ENCODE measurements at places on chromosomes 4 and X. TPM values are rescaled to one million over a fixed set of nuclear protein-coding genes. Genes with fewer than 3 reads are reported as not detected.

The ANK2 gene
- 4.1 TPM for total RNA-seq

The CACNA1F gene
- not detected for total RNA-seq

The HTRA3 gene
- 74.5 TPM for total RNA-seq

The CLIC2 gene
- 4.0 TPM for total RNA-seq

DNA sequence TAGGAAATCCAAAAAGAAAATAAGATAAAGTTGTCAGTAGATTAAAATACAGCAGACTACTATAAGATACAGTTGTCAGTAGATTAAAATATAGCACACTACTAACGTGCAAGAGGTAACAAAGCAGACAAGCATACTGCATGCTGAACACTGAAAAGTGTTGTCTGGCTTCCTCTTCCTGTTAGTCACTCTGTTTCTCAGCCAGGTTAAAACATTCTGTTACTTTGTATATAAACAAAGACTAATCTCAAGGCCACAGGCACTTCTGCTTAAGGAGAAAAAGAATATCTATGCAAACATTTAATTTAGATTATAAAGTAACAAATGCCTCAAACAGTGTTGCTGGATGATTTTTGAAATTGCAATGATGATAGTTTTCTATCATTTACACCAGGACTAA, 41.0 kb upstream of the SCD5 start:
- no peak for DNase-seq

GRCh38 chr4:36313301-36313700, 31.9 kb downstream of the DTHD1 start:
- DNase-seq, result no peak

The LRCH2 gene
- total RNA-seq, result 2.7 TPM

DNA sequence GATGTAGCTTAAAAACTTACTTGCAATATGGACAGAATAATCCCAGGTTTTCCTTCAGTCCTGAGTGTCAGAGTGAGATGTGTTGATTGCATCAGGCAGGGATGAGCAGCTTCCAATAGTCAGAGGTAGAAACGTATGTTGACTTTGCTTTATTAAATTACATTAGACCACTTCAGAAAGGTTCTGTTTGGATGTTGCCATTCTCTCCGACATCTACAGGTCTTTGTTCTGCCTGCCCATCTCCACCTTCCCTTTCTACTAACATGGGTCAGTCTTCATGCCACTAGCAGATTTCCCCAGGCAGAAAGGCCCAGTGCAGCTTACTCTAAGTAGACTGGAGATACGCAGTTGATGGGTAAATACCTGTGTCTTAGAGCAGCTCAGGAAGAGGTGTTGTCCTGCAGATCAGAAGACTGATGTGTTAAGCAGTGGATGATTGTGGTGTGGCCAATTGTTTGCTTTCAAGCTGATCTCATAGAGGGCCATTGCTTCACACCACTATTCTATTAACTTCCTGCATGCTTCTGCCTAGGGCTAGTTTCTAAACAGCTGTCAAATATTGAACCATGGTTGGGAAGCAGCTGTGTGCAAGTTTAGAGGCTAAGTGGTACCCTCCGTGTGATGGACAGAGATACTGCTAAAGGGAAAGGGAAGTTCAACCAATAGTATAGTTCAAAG, 1.8 kb downstream of the FRMPD4 start:
- DNase-seq, result no peak

GRCh38 chr4:44738615-44739014, 12.3 kb upstream of the GNPDA2 start:
- no peak for DNase-seq

GRCh38 chrX:35380808-35381700, 417.1 kb upstream of the MAGEB16 start:
- DNase-seq, result no peak

DNA sequence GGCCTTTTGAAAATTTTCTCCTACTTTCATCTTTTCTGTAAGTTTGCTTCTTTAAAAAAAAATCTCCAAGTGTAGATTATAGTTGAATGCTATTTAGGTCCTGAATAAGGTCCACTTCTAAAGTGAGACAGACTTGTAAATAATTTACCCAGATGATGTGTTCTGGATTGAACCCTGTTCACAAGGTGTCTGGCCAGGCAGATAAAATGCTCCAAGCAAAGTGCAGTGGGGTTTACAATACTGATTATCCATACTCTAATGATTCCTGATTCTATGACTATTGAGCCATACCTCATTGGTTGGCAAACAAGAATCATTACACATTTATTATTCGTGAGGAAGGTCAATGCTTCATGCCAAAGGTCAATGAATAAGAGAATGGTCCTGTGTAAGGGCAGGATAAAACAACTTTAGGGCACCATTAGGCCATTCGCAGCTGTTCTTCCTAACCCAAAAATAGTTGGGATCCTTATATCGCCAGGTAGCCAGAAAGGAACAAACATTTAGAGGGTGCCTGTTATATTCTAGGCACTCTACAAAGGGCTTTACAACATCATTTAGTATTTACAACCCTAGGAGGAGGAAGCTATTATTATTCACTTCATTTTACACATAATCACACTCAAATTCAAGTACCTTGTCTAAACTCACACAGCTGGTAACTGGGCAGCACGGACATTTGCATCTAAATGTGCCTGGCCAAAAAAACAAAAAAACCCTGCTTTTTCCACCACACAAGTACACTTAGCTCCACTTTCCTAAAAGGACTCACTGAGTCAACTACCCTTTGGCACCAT, 18.6 kb upstream of the SAT1 start:
- no peak for DNase-seq

DNA sequence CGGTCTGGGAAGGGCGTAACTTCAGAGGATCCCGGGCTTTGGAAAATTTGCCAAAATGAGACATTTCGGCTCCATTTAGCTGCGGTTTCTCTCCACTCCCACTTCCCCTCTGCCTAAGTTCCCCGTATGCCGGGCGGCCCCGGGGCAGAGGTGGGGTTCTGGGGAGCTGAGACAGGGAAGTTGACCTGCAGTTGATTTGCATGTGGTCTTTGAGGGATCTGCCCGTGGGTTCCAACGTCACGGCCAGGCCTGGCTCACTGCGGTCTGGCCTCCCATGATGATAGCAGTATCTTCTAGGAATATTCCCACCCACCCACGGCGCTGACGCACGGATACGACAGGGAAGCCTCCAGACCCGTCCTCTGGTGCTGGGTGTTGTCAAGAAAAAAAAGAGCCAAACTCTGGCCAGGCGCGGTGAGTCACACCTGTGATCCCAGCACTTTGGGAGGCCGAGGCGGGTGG, 27.3 kb upstream of the CRLF2 start:
- DNase-seq, result no peak

The RBM10 gene
- 44.2 TPM for total RNA-seq

The TMSB15A gene
- 0.44 TPM for total RNA-seq

DNA sequence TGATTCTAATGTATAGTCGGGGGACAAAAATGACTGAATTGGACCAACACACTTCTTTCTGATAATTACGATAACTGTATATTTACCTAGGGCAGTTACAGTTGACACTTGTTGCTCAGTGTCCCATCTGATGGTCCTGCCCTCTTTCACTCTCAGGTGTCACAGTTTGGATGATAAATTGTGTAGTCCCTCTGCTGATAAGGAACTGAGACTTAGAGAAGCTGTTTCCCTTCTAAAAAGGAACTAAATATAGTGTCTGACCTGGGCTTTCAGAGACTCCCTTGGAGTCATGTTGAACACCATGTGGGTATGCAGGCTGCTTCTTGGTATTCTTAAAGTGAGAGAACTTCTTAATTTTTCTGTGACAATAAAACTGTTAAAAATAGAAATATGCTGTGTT, 23.7 kb upstream of the PNPLA4 start:
- DNase-seq, result no peak

- peak; percentile 63 for DNase-seq
These were observed 279.0 kb downstream of the ANKRD50 start for GRCh38 chr4:124433500-124433899.

GRCh38 chr4:69594382-69594781, 45.1 kb downstream of the UGT2A2 start:
- no peak for DNase-seq

Data from glomerular endothelial cell (primary cell).